ENCODE measurements at places on chromosomes 4 and X.

GRCh38 chr4:156581282-156582063 is 390.1 kb downstream of the PDGFC start:
- no peak for DNase-seq

DNA sequence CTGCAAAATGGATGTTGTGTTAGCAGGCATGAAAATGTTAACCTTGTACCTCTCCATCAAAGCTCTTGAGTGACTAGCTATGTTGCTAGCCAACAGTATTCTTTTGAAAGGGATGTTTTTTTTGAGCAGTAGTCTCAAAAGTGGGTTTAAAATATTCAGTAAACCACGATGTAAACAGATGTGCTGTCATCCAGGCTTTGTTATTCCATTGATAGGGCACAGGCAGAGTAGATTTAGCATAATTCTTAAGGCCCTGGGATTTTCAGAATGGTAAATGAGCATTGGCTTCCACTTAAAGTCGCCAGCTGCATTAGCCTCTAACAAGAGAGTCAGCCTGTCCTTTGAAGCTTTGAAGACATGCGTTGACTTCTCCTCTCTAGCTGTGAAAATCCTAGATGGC is 18.4 kb downstream of the FGF2 start:
- DNase-seq = no peak

GRCh38 chr4:176363072-176363471 is 43.3 kb downstream of the SPCS3 start:
- DNase-seq = no peak

DNA sequence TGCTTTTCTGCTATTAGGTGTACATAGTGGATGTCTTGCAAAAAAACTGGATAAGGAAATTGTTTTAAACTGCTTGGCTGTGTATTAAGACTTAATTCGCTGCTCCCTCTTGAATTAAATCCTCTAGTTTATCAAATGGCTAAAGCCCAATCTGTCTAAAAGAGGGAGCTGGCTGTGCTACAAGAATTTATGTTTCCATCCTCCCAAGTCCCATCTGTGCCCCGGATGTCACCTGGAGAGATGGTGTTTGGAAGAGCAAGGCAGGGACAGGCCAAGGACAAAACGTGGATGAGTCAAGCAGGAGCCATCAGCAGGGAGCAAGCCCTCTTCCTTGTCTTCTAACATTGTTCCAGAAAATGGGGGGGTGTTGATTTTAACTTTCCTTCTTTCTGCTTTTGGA is 171.3 kb upstream of the LCORL start:
- DNase-seq = no peak

DNA sequence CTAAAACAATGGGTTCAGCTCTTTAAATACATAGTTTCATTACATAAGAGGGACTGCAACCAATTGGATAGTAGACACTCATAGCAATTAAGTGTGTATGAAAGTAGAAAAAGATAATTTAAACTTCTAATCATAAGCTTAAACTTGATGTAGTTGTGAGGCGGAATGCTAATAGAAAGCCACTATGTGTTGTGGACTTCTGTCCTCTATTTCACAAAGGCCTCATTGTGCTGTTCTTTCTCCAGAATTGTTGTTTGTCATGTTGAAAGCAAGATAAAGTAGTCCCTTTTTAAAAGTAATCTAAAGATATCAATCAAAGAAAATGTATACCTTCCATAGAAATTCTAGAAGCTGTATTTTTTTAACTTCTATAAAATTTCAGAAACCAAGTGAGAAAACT is 329.4 kb downstream of the KLHL4 start:
- DNase-seq = no peak

DNA sequence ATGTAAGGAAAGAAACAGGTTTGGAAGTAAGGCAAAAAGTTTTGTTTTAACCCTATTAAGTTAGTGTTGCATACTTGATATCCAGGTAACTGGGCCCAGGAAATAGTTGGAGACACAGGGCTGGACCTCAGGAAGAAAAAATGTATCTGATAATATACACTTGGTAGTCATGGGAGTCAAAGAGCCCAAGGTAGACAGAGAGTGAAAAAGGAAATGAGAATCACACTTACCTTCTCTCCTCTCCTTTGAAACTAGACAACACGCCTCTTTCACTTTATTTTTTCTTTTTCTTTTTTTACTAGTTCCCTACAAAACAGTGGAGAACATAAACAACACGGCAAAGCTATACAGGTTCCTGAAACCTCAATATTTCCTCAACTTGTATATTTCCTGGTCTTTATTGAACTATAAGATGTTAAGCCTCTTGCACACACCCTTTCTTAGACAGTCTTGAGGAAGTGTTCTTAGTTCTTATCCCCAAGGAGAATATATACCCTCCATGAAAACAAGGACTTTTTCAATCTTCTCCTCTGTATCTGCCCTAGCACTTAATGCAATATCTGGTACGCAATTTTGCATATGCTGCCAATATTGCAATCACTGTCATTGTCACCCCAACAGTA is 27.2 kb downstream of the SYTL4 start:
- no peak for DNase-seq

GRCh38 chr4:31548823-31549222 is 828.7 kb downstream of the PCDH7 start:
- DNase-seq = no peak

DNA sequence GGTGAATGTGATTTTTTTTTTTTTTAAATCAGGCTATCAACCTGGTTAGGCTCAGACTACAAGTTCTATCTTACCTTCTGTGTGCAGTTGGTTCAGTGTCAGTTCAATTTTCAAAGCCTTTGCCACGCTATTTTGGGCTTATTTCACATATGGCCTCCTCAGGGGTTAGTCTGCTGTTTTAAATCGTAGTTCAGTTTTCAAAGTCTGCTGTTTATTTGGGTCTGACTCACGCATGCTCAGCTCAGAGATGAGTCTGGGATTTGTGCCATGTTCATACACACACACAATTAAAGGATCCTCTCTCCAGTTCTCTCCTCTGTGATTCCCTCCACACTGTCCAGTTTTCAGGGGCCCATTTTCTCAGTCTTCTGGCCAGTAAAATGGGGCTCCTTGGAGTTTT is 32.3 kb upstream of the ZFX start:
- no peak for DNase-seq

DNA sequence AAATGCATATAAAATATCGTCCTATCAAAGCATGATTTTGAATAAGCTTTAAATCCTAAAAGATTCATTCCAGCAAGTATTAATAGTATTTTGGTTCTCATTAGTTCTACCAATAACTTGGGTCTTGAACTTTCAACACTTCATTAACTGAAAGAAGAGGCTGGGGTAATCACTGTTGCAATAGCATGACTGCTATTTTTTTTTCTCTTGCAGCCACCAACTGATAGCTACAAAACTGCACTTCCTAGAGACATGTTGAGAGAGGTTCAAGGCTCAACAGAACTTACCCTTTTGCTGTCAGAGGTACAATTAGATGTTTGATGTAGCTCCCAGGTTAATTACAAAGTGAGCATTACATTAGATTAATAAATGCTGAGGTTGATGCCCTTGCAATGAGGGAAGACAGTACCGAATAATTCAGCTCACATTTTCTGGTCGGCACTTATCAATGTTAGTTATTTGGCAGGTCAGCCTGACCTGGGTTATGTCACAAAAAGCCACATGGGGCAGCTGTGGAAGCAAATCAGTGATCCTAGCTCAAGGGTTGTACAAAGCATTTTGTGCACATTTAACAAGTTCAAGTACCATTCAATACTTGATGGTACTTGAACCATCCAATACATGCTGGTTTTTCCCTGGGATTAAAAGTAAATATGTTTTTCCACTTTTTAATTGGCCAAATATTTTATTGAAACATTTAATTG is 29.9 kb upstream of the TET2 start:
- no peak for DNase-seq

DNA sequence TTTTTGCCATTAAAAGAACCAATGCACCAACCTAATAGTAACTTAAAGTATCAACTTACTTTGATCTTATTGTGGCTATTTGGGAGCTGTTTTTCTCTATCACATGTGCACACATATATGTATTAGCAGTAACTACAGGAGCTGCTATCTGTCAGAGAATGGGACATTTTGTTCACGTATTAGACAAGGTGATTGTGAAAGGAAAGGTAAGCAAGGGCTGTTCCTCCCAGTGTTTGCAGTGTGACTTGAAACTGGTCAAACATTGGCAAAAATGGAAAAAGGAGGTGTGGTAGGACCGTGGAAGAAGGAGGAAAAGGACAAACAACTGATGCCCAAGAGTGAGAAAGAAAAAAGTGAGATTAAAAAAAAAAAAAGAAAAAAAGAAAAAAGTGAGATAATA is 43.1 kb upstream of the KLHL2 start:
- no peak for DNase-seq

GRCh38 chr4:86181585-86181984 is 178.3 kb downstream of the MAPK10 start:
- no peak for DNase-seq

DNA sequence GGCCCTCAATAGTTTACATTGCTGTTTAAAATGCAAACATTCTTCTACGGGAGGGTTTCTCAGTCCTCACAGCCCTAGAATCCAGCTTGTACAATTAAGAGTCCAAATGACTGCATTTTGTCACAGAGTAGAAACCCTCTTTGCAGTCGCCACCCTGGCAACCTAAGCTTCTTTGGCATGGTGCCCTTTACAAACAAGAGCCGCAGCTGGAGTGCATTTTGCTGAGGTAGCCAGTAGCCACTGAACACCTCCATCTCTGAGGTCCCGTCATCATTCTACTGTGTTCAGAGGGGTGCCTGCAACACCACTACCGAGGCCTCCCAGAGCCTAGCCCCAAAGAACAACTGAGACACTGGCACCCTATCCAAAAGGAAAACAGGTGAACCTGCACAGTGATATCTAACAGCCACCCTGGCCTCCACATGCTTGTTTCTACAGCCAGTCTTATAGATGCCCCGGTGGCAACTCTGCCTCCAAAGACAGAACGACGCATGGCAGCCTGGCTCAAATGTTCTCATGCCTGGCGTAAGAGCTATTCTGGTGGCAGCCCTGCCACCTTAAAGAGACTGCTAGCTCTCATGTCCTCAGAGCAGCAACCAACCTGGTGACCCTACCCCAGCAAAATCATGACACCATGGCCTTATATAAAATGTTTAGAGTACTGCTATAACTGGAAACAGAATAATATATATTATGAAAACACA is 801.9 kb downstream of the TECRL start:
- DNase-seq = no peak

DNA sequence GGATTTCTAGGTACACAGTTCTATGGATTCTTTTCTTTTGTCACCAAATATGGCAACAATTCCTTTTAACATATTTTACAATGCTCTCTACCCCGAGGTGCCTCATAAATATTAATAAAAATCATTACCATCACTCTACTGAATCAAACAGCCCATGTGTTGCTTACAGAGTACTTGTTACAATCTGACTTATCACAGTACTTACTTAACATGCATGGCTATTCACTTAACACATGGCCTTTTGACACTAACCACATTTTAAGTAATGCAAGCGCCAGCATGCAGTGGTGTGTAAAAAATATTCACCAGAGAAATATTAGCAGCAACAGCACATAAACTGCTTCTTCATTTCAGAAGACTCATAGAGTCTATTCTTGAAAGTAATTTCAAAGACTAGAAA is 64.9 kb downstream of the BMP3 start:
- DNase-seq = no peak

DNA sequence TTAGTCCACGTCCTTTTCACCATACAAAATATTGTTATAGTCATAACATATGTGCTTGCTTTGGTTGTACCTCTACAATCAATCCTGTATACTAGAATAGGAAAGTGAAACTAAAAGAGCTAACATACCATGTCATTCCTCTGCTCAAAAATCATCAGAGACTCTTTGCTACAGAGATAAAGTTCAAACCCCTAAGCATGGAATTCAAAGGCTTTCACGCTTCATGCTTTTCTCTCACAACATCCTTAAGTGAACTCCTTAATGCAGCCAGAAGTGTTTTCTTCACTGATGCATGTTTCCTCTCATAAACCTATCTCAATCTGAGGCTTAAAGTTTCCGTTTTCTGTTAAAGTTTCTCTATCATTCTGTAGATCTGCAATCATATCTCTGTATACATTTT is 744.6 kb upstream of the IGFBP7 start:
- DNase-seq = no peak
